Putamen (tissue), 1 donor: ENCODE measurements at places on chromosomes 2 and 18.

DNA sequence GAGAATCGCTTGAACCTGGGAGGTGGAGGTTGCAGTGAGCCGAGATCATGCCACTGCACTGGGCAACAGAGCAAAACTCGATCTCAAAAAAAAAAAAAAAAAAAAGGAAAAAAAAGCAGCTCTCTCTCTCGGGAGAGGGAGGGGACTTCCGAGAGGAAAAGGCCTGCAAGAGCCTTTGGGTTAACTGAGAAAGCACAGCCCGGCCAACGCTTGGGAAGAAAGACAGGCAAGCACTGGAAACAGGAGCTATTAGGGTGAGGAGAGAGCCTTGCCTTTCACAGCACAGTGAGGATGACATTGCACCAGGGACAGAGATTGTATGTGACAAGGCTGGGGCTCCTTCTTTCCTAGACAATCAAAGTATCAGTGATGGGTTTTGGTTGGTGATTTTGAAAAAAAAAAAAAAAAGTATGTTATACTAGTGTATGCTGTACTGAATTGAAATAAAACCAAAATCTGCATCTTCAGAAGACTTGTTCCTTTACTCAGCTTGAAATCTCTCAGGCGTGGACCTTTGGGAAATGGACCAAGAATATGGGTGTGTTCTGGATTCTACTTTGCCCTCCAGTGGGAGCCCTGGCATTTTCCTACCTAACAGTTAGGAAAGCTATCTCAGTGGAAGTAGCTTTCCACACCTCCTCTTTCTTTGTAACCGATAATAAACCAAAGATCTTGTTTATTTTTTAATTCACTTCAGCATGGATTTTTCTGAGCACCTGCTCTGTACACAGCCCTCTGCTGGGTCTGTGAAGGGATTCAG lies 16.7 kb downstream of the SRSF7 start:
- no peak for DNase-seq

DNA sequence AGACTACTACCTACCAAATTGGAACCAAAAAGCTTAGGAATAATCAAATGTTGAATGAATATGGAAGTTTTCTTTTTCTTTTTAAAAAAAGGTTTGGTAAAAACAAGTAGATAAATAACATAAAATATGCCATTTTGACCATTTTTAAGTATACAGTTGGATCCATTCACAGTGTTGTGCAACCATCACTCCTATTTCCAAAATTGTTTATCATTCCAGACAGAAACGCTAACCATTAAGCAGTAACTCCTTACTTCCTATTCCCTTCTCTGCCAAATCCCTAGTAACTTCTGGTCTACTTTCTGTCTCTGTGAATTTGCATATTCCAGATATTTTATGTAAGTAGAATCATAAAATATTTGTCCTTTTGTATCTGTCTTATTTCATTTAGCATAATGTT lies 39.8 kb downstream of the CD302 start:
- no peak for DNase-seq

- DNase-seq = no peak
Observed at GRCh38 chr2:75622500-75622899, 24.1 kb upstream of the MRPL19 start.

- no peak for DNase-seq
Observed at GRCh38 chr2:131085646-131086045, 7.6 kb downstream of the FAM168B start.

- DNase-seq = no peak
Observed at GRCh38 chr2:172087780-172088244, 2.5 kb downstream of the DLX1 start.
